ENCODE measurements at places on chromosomes 3 and 15.

- DNase-seq = no peak
Observed at GRCh38 chr3:115098354-115099073, 48.6 kb downstream of the ZBTB20 start.

DNA sequence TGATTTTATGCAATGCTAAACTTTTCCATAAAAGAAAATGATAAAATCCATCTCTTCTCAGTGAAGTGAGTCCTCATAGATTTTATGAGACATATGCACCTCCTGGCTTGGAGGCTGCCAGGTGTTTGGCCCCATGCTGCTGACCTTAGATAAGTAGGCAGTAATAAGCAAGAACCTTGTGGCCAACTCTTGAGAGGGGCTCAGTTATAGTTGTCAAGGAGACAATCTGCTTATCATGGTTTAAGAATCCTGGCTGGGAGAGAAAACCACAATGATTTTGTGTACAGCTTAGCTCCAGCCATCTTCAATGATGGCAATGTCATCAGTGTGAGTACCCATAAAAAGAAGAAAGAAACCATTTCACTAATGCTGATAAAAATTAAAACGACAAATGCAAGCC is 252.1 kb downstream of the CPNE4 start:
- no peak for DNase-seq

DNA sequence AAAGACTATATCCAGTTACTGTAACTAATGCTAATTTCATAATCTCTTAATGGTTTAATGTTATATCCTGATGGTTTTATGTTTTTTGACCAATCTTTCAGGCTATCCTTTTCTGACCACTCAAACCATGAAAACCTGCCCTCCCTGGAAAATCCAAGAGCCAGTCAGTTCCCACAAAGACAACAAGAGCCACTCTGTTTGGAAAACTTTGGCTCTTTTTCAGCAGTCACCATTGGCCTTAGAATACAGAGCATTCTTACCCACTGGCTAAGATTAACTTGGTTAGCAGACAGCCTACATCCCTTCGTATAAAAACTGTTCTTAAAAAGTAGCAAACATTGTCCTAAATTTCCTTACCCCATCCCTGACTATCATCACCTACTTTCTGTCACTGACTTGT is 32.9 kb downstream of the ALCAM start:
- no peak for DNase-seq

DNA sequence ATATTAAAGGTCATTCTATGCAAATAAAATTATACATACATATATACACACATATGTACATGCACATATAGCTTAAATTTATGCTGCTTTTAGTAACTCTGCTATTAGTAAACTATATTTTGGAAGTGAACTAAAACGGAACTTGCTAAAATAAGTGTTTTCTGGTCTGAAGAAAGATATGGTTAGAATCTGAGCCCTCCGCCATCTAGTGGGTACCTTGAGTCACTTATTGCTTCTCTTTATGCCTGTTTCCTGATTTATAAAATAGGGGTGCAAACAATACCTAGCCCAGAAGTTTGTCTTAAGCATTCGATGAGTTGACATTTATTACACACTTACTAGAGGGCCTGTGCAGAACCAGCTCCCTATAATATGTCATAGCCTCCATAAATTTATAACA is 255.7 kb downstream of the CNTN6 start:
- DNase-seq = no peak

DNA sequence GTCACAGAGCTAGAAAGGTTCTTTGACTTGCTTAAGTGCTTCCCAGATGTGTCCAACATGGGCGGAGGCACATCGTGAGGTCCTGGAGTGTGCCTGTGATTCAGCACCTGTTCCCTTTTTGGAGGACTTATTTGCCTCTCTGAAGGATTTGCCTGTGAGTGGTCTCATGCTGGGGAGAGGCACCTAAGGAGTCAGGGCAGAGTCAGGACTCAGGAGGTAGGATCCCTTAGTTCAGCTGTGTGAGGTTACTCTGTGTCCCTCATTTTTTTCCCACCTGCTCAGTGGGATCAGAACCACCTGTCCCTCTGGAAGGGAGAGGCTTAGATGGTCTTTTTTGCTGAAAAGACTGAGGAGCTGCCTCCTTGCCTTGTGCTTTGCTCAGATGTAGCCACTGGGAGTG is 3.0 kb downstream of the ZNF589 start:
- DNase-seq = no peak

DNA sequence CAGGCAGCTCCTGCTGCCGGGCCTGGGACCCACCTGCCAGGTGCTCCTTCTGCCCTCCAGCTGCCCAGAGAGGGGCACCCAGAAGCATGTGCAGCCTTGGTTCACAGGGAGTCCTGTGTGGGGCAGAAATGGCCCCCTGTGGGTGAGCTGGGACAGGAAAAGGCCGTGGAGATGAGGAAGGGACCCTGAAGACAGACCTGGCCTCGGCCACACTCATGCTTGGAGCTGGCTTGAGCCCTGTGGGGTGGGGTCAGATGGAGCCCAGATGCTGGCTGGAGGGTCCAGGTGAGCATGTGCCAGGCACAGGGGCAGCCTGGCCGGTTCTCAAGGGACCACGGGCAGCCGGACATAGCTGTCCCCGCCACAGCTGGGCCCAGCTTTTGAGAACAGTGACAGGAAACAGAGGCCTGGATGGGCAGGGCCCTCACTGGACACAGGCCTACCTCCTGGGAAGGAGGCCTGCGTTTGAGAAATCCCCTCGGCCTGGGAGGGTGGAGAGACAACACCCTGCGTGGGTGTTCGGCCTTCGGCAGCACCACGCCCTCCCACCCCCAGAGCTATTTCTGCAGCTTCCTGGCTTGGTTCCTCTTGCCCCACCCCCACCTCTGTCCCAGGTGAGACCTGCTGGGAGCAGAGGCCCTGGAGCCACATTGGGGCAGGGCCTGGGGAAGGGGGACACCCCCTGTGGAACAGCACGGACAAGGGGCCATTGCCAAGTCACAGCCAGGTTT is 132.6 kb upstream of the MEF2A start:
- no peak for DNase-seq

DNA sequence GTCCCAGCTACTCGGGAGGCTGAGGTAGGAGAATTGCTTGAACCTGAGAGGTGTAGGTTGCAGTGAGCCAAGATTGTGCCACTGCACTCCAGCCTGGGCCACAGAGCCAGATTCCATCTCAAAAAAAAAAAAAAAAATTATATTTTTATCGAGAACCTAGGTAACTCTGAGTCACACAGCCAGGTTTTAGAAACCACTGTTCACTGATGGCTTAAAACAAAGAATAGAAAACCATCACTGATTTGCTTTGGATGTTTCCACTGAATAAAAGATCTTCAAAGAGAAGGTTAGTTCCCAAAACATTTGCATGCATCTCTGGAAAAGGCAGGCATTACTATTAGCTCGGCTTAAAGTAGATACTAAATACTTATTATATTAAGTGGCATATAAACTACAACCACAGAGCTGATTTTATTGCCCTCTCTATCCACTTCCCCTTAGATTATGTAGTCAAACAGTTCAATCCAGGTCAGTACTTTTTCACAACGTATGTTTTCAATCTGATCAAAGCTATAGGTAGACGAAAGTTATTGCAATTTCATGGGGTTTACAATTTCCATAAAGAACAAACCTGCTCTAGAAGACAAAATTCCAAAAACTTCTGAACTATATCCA is 1.4 kb downstream of the B4GALT4 start:
- peak; percentile 0 for DNase-seq

- DNase-seq = no peak
Observed at GRCh38 chr3:15997274-15997943, 177.1 kb upstream of the GALNT15 start.

Measured in NCI-H2227 treated with DMSO at 0.1 percent for 48 hours (cell line).